SJCRH30 (cell line): ENCODE measurements at places on chromosomes 2 and 18.

- peaks cover 6% of the 10 kb centered on the region; the same call in 1 of the 2 replicates for H3K4me1 ChIP-seq
- H3K4me3 ChIP-seq, result no peak overlapping the region
- H3K27ac ChIP-seq, result no peak overlapping the region
- no peaks in the 10 kb centered on the region for H3K27me3 ChIP-seq
These were observed 20.2 kb downstream of the TNP1 start for GRCh38 chr2:216839688-216840087.

- H3K4me1 ChIP-seq, result peaks cover 20% of the 10 kb centered on the region
- H3K36me3 ChIP-seq, result no peaks in the 10 kb centered on the region
- no peaks in the 10 kb centered on the region for H3K27me3 ChIP-seq
- H3K4me3 ChIP-seq, result no peak overlapping the region
- no peak overlapping the region for H3K27ac ChIP-seq
These were observed 75.5 kb upstream of the HS6ST1 start for GRCh38 chr2:128394007-128394730.

DNA sequence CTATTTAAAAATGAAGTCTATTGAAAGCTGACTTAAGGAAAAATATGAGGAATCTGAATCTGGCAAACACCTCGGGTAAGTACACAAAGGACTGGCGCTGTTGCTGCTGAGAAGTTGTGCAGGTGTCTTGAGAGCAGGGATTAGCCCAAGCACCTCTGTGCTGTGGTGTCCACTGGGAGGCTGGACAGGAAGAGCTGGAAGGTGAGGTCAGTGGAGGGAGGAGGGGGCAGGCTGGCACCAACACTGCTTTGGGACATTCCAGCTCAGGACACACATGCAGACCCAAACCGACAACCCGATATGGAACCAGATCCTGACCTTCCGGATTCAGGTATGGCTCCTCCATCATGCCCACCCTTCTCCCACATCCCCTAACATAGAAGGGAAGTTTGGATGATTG lies 20.6 kb downstream of the FER1L5 start:
- H3K27me3 ChIP-seq, result no peaks in the 10 kb centered on the region
- no peak overlapping the region for H3K4me3 ChIP-seq
- H3K36me3 ChIP-seq, result no peaks in the 10 kb centered on the region
- no peak overlapping the region for H3K27ac ChIP-seq
- H3K4me1 ChIP-seq, result no peaks in the 10 kb centered on the region

GRCh38 chr2:112690853-112691401 lies 29.9 kb upstream of the NT5DC4 start:
- no peak overlapping the region for H3K27ac ChIP-seq
- H3K4me1 ChIP-seq, result peaks cover 10% of the 10 kb centered on the region
- peak; percentile 46 for DNase-seq

GRCh38 chr2:84441036-84441435 lies 18.0 kb downstream of the SUCLG1 start:
- DNase-seq, result no peak
- peaks cover 65% of the 10 kb centered on the region for H3K36me3 ChIP-seq
- H3K27me3 ChIP-seq, result no peaks in the 10 kb centered on the region
- no peak overlapping the region for H3K4me3 ChIP-seq
- no peaks in the 10 kb centered on the region for H3K4me1 ChIP-seq
- no peak overlapping the region for H3K27ac ChIP-seq

DNA sequence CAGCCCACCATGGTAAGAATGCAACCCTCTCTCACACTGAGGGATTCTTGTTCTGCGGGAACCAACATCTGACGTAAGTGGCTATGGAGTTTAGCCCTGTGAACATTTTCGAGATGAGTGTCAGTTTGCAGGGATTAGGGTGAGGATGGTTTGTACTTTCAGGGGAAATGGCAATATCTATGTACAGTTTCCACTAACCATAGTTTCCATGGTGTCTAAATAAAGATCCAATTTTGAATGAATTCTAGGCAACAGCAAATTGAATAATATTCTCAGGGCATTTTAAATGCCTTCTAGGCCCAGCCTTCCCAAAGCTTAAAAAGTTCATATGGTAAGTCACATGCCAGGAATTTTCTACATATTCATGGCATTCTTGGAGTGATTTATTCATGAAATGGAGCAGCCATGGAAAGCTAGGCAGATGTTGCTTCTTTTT lies 105.4 kb upstream of the MMADHC start:
- H3K27me3 ChIP-seq, result no peaks in the 10 kb centered on the region
- H3K36me3 ChIP-seq, result no peaks in the 10 kb centered on the region
- no peak overlapping the region for H3K4me3 ChIP-seq
- peaks cover 18% of the 10 kb centered on the region for H3K4me1 ChIP-seq
- DNase-seq, result peak; percentile 44
- peak overlapping the region; percentile 55 for H3K27ac ChIP-seq

GRCh38 chr2:170548304-170548703 lies 166.8 kb upstream of the SP5 start:
- H3K36me3 ChIP-seq, result no peaks in the 10 kb centered on the region
- no peaks in the 10 kb centered on the region for H3K27me3 ChIP-seq

DNA sequence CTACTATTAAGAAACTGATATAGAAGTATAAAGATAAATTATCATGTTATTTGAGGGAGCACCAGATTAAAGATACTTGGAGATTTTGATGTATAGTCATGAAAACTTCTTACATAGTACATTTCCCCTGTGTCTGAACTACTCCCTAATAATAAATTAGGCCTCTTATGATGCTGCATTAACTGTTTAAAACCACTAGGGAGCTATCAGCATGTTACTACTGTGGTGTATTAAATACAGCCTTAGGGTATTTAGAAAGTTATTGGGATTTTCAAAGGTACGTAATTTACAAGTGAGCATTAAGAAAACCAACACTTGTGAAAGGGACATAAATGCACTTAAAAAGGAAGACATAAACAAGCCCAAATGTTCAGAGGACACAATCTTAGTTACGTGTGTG lies 714.0 kb downstream of the EPHA4 start:
- no peaks in the 10 kb centered on the region for H3K36me3 ChIP-seq
- H3K27ac ChIP-seq, result no peak overlapping the region
- H3K4me1 ChIP-seq, result peaks cover 17% of the 10 kb centered on the region
- DNase-seq, result no peak
- H3K4me3 ChIP-seq, result no peak overlapping the region
- no peaks in the 10 kb centered on the region for H3K27me3 ChIP-seq

DNA sequence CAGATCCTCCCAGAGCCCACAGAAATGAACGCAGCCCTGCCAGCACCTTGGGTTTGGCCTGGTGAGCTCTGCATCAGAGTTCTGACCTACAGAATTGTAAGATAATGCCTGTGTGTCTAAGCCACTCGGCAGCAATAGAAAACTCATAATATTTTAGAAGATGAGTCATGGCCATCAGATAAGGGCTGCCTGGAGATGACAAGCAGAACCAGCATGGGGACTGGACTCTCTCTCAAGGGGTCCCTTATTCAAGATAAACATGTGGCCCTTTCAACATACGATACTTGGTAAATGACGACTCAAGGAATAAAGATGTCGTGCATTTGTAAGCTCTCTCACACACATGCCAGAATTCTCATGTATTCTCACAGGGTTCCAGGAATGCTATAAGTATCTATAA lies 8.5 kb upstream of the AGAP1 start:
- H3K27me3 ChIP-seq, result peaks cover 4% of the 10 kb centered on the region; the same call in 1 of the 2 replicates
- H3K4me1 ChIP-seq, result no peaks in the 10 kb centered on the region
- no peaks in the 10 kb centered on the region for H3K36me3 ChIP-seq
- H3K27ac ChIP-seq, result no peak overlapping the region
- H3K4me3 ChIP-seq, result no peak overlapping the region

GRCh38 chr2:206127656-206128055 lies 31.6 kb downstream of the NDUFS1 start:
- H3K4me1 ChIP-seq, result no peaks in the 10 kb centered on the region
- no peak for DNase-seq
- H3K4me3 ChIP-seq, result no peak overlapping the region
- H3K36me3 ChIP-seq, result peaks cover 79% of the 10 kb centered on the region
- no peak overlapping the region for H3K27ac ChIP-seq

DNA sequence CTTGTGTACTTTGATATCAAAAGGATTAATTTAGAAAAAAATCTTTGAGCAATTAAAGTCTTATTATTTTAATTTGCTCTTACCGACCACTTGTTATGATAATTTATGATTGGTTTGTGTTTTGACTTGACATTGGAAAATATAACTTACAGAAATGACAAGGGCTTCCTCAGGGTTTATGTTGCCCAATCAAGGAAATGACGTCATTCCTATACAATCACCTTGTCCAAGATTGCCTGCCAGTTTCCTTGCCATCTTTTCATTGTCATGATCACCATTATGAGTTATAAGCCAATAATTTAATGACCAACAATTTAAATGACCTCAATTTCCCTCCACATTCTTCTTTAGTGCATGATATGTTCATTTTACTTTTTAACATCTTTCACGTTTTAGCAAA lies 351.8 kb upstream of the TMEFF2 start:
- no peak for DNase-seq
- no peak overlapping the region for H3K27ac ChIP-seq
- H3K4me1 ChIP-seq, result no peaks in the 10 kb centered on the region; the same call in 1 of the 2 replicates
- H3K4me3 ChIP-seq, result no peak overlapping the region
- no peaks in the 10 kb centered on the region for H3K36me3 ChIP-seq

DNA sequence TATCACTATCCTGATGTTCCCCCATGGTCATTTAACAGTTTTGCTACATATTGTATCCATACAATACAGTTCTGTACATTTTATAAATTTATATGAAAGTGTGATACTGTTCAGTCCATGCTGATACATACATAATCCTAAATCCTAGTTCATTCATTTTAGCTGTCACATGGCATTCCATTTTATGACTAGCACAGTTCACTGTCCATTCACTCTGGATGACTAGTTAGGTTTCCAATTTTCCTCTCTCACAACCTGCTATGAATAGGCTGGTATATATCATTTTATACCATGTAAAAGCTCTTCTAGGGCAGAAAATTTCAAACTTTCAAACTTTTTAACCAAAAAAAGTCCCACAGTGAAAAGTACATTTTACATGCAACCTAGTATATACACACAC lies 15.2 kb downstream of the SMAD2 start:
- peak overlapping the region; percentile 67; the same call in 1 of the 2 replicates for H3K27ac ChIP-seq
- H3K36me3 ChIP-seq, result no peaks in the 10 kb centered on the region; the same call in 1 of the 2 replicates
- H3K27me3 ChIP-seq, result no peaks in the 10 kb centered on the region
- no peak for DNase-seq
- no peak overlapping the region for H3K4me3 ChIP-seq

GRCh38 chr2:121408641-121409040 lies 122.0 kb upstream of the RNU4ATAC start:
- H3K4me1 ChIP-seq, result no peaks in the 10 kb centered on the region
- no peak overlapping the region for H3K27ac ChIP-seq
- no peak overlapping the region for H3K4me3 ChIP-seq
- peaks cover 37% of the 10 kb centered on the region for H3K36me3 ChIP-seq

GRCh38 chr2:43831543-43832294 lies 6.9 kb downstream of the ABCG5 start:
- no peaks in the 10 kb centered on the region for H3K36me3 ChIP-seq
- H3K27ac ChIP-seq, result no peak overlapping the region
- H3K27me3 ChIP-seq, result 0 out of 2 replicates have a peak, but pooled peaks cover 7% of the 10 kb centered on the region
- DNase-seq, result no peak
- H3K4me1 ChIP-seq, result no peaks in the 10 kb centered on the region

GRCh38 chr2:42458396-42458795 lies 35.4 kb downstream of the KCNG3 start:
- no peak for DNase-seq
- no peak overlapping the region for H3K4me3 ChIP-seq
- H3K27me3 ChIP-seq, result no peaks in the 10 kb centered on the region
- no peaks in the 10 kb centered on the region for H3K4me1 ChIP-seq
- no peaks in the 10 kb centered on the region for H3K36me3 ChIP-seq

DNA sequence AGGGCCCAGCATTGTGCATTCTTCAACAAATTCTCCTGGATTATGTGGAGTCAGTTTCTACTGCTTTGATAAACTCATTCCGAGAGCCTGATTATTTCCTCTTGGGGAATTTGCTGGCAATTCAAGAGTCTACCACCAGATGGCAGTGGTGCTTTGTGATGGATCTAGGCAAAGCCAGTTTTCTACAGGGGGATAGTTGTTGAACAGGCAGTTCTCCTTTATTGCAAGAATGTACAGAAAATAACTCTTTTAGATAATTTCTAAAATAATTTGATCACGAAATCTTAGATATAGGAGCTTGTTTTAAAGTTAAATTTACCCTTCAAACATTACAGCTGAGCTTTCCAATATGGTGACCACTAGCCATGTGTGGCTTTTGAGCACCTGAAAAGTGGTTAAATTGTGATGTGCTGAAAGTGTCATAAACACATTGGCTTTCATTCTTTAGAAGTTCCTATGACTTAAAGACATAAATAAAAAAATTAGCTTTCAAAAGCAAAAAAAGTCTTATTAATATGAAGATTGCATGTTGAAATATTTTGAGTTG lies 66.7 kb upstream of the HAAO start:
- no peaks in the 10 kb centered on the region for H3K36me3 ChIP-seq
- H3K4me3 ChIP-seq, result no peak overlapping the region
- peaks cover 33% of the 10 kb centered on the region for H3K4me1 ChIP-seq
- H3K27me3 ChIP-seq, result no peaks in the 10 kb centered on the region

DNA sequence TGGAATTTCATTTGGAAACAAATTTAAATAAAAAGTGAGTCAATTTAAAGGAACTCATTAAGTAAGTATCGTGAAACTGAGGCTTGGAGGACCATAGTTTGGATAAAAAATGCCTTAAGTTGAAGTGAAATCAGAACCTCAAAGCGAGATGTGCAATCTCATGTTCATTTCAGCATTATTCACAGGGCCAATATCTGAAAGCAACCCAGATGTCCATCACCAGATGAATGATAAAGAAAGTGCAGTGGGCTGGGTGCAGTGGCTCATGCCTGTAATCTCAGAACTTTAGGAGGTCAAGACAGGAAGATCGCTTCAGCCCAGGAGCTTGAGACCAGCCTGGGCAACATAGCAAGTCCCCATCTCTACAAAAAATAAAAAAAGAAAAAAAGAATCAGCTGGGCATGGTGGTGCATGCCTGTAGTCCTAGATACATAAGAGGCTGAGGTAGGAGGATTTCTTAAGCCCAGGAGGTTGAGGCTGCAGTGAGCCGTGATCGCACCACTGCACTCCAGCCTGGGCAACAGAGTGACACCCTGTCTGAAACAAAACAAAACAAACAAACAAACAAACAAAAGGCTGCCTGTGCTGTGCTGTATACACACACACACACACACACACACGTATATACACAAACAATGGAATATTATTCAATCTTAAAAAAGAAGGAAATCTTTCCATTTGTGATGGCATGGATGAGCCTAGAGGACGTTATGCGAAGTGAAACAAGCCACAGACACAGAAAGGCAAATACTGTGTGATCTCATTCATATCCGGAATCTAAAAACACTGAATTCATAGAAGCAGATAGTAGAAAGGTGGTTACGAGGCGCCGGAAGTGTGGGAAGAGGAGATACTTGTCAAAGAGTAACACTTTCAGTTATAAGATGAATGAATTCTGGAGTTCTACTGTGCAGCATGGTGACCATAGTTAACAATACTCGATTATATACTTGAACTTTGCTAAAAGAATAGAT lies 14.5 kb downstream of the SH3RF3 start:
- H3K4me3 ChIP-seq, result no peak overlapping the region
- no peaks in the 10 kb centered on the region for H3K4me1 ChIP-seq
- no peaks in the 10 kb centered on the region for H3K36me3 ChIP-seq
- DNase-seq, result no peak

DNA sequence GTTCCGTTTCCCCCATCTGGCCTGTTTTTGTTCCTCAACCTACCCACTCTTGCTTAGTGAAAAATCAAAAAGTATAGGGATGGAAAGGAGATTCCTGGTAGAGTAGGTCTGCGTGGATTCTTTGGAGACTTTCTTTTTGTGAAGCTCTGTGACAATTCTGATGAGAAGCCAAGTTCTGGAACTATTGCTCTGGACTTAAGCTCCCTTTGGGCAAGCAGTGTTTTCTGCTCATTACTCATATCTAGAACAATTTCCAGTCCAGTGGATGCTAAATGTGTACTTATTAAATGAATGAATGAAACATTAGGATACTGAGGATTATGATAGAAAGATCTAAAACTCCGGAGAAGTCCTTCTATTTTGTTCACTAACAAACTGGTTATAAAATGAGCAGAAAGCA lies 76.5 kb downstream of the SOCS6 start:
- no peak for DNase-seq
- H3K27ac ChIP-seq, result no peak overlapping the region
- no peaks in the 10 kb centered on the region for H3K27me3 ChIP-seq
- peaks cover 8% of the 10 kb centered on the region; the same call in 1 of the 2 replicates for H3K4me1 ChIP-seq
- H3K36me3 ChIP-seq, result no peaks in the 10 kb centered on the region
- no peak overlapping the region for H3K4me3 ChIP-seq
